Stimulated activated CD8-positive, alpha-beta memory T cell treated with anti-CD3 and anti-CD28 coated beads, Interleukin-15, amount 100 ng/mL, for 48 hours (primary cell): ENCODE measurements at places on chromosomes 1 and 21.
A peak's percentile ranks its signal among the peaks of the same experiment; 100 is the strongest.

DNA sequence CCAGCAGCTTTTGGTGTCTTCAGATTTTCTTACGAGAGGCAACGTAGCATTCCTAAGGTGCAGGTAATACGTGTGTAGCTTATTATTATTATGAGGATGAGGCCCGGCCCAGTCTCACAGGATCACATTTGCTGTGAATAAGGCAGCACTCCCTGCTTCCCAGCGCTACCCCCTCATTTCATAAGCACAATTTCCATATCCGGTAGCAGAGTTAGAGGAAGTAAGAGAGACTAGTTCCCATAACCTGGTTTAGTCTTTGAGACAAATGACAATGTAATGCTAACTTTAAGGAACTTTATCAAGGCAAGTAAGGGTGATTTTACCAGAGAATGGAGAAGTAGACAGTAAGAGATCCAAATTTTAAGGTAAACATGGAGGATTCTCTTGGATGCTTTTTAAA is 14.6 kb upstream of the LMO4 start:
- DNase-seq: no peak

- DNase-seq: no peak
Measured at GRCh38 chr1:231601824-231602672, 24.5 kb upstream of the DISC1 start.

DNA sequence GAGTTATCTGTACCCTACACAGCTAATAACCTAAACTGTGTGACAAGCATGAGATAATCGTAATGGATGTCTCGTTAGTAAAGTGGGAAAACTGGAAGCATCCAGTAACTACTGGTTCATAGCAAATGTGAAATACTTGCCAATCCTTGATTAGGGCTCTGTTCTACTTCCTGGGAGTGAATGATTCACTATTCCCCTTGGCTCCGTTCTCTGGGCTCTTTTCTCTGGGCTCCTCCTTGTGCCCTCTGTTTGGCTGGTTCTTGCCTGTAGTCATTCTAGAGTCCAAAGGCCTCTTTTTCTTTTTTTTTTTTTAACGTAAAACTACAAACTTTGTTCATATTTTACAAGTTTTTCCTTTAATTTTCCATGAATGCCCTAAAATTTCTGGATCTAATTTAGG is 465.8 kb upstream of the PLXNA2 start:
- DNase-seq: no peak

GRCh38 chr1:30525971-30526651 is 197.3 kb downstream of the MATN1 start:
- no peak for DNase-seq

- DNase-seq: no peak
Measured at GRCh38 chr1:99589186-99589636, 56.7 kb upstream of the PALMD start.

- no peak for DNase-seq
Measured at GRCh38 chr1:30687886-30688285, 35.5 kb downstream of the MATN1 start.

GRCh38 chr1:199590708-199591107 is 436.8 kb upstream of the NR5A2 start:
- DNase-seq: no peak

DNA sequence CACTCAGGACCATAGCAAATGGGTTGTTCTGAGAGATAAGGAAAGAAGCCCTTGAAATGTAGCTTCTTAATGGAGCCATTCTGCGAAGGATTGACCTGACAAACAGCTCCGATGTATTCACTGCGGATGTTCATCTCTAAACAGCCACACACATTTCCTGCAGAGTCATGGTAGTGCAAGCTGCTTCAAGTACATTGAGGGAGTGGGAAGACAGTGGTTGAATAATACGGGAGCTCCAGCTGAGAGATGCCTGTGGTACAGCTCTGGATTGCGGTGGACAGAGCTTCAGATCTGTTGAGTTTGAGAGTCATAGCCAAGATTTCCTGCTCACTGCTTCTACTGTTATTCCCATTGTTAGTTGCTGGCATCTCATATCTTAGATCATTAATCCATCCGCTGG is 86.6 kb downstream of the ZBTB18 start:
- no peak for DNase-seq

- no peak for DNase-seq
Measured at GRCh38 chr1:154870734-154871133, 653 bp upstream of the KCNN3 start.

GRCh38 chr1:201061049-201061448 is 37.5 kb upstream of the KIF21B start:
- no peak for DNase-seq

GRCh38 chr1:60287536-60287935 is 214.0 kb upstream of the C1orf87 start:
- no peak for DNase-seq

DNA sequence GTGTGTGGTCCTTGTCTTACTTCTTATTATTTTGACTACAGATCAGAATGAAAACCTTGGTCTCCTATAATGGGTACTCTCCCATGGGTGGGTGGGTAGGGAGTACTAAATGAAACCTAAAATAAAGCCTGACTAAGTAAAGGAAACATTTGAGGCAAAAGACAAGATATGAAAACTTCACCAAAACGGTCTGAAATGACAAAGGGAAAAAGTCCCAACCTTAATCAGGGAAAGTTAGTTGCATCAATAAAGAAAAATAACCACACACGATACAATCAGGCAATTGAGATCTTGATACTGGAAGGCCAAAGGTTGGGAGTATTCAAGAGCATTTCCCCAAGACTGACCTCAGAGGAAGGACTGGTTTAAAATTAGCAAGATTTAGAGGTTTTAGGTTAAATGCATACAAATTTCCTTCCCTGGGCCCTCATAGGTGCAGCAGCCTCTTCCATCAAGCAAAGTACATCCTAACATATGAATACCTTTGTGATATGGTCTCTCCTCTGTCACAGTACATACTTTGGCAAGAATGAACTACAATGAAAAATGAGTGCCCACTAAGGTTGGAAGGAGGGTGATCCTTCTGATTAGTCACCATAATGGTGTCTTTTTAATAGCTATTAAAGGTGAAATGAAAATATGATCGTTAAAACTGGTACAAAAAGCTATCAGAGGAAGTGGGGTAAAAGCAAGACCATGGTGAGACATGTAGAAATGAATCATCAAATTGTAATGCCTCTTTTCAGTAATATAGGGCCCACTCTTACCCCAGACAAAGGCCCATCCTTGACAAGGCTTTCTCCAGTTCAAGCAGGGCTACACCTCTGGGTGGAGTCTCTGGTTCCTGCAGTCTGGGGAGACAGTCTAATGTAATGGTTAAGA is 15.3 kb upstream of the TNFSF4 start:
- peak; percentile 14 for DNase-seq

GRCh38 chr1:44621841-44622286 is 52.4 kb downstream of the TMEM53 start:
- no peak for DNase-seq

- no peak for DNase-seq
Measured at GRCh38 chr1:29368936-29369932, 132.9 kb downstream of the PTPRU start.

DNA sequence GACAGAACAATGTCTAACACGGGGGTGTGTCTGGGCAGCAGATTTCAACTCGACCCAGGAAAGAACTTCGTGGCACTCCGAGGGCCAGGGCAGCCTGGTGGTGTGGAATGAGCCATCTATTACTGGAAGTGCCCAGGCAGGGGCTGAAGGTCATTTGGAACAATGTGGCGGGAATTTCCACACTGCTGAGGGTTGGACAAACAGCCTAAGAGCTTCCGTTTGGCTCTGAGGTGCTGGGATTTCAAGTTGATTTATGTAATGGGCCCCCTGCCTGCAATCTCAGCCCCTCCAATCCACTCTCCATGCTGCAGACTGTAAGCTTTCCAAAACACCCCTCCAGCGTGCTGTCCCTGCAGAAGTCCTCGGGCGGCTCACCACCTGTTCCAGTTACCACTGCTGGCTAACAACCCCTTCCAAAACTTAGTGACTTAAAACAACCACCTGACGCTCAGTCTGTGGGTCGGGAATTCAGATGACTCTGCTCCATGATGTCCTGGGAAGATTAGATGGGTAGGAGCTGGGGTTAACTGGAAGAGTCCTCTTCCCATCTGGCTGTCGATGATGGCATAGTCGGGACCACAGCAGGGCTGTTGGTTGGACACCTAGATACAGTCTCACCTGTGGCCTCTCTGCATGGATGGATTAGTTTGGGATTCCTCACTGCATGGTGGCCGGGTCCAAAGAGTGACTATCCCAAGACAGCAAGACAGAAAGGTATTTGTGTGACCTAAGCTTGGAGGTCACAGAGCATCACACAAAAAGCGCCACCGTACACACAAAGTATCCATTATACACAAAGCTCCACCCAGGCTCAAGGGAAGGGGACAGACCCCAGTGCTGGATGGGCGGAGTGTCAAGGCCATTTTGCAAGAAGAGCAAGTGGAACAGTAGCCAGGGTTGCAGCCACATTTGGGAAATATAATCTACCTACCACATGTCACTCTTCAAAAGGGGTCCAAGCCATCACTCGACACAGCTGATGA is 89.7 kb upstream of the IFFO2 start:
- DNase-seq: no peak

DNA sequence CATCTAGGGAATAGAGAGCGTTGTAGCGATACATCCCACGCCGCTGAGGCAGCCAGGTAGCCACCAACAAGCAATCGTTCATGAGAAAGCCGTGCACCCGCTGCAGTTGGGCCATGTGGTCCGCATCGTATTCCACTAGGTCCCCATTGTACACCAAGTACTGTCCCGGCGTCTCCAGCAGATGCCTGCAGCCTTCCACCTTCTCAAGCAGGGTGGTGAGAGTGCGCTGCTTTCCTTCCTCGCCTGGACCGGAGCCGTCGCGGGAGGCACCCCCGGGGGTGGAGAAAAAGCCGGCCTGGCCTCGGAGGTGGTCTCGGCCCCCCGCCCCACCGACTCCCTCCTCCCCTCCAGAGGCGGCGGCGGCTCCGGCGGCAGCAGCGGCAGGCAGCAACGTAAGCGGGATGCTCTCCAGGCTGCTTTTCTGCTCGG is 595 bp downstream of the EXOC8 start:
- no peak for DNase-seq

- no peak for DNase-seq
Measured at GRCh38 chr1:209404577-209404976, 178.9 kb upstream of the CAMK1G start.

DNA sequence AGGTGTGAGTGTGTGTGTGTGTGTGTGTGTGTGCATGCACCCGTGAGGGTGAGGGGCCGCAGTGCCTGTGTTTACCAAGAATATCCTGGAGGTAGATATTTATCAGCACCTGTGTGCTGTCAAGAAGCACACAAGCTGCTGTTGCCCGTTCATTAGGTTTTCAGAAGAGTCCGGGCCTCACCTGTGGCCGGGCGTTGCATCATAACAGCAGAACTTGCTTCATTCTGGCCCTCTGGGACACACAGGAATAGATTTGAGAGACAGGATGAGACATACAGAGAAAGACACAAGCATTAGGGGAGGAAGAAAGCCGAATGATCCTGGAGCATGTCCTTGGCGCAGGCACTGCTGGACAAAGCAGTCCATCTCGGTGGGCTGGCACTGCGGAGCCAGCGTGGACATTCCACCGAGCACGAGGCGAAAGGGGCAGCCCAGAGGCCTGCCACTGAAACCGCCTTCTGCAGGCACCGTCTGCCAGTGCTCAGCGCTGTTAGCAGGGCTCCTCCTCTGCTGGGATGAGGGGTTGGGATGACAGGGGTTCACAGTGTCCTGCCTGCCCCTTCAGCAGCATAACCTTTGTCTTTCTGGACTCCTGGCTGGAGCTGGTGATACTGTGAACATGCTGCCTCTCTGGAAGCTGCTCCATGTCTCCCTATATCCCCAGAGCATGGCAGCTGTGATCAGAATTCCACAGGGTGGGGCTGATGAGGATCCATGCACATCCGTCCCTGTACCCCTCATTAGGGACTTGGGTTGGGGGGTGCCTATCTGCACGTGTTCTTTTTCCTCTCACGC is 81.1 kb downstream of the PEX14 start:
- no peak for DNase-seq

GRCh38 chr1:198187973-198188588 is 31.3 kb downstream of the NEK7 start:
- DNase-seq: no peak

DNA sequence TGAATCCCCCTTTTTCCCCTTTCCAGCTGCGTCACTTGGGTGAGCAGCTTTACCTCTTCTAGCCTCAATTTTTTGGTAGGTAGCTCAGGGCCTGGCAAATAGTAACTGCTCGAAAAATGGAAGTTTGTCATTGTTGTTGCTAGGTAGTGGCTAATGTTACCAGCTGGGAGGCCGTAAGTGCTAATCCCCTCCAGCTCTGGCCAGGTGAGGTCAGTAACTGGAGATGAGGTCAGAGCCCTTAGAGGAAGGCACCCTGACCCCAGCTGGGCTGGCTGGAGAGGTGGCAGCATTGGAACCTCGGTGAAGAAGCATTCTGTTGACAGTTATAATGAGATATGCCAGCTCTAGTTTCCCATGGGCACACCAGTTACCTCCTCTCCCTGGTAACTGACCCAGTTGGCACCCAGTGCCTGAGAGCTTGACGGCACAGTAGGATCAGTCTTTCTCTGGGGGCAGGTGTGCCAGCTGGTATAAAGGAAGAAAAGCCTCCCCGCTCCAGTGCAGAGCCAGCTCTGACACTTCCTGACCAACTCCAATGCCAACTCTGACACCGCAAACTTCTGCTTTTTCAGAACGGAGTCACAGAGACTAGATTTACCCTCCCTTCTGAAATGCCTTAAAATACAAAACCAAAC is 35.0 kb upstream of the SLC2A1 start:
- DNase-seq: no peak

DNA sequence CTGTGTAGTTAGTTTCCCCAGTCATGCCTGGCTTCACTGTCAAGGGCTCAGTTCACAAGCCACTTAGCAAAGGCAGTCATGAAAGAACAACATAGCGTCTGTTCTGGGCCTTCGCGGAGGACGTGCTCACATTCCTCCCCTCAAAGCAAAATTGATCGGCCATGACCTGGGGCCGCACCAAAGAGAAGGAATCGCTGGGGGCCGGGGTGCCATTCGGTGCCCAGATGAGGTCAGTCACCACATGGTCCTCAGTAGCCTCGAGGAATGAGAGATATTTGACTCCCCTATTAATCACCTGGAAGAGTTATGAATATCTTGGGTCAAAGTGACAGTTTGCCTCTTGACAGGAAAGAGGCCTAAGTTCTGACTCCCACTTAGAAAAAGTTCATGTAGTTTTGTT is 251.1 kb upstream of the JUN start:
- DNase-seq: no peak

- no peak for DNase-seq
Measured at GRCh38 chr1:158121604-158122254, 59.0 kb upstream of the CD1D start.

DNA sequence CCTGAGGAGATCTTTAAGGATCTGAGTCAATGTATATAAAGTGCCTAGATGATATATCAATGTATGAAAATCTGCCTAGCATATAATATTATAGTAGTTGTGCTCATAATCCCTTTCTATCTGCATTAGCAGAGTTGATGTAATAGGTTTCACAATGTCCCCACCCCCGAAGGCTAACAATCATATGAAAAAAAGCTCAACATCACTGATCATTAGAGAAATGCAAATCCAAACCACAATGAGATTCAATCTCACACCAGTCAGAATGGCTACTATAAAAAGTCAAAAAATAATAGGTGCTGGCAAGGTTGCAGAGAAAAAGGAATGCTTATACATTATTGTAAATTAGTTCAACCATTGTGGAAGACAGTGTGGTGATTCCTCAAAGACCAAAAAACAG is 147.8 kb upstream of the DPT start:
- DNase-seq: no peak

GRCh38 chr1:187626056-187626455 is 797.3 kb downstream of the PLA2G4A start:
- no peak for DNase-seq

GRCh38 chr1:242651817-242652216 is 127.3 kb upstream of the PLD5 start:
- no peak for DNase-seq

- DNase-seq: no peak
Measured at GRCh38 chr1:96660051-96660450, 61.5 kb upstream of the PTBP2 start.
